ENCODE measurements at places on chromosomes 1 and 21. TPM values are rescaled to one million over a fixed set of nuclear protein-coding genes. Genes with fewer than 3 reads are reported as not detected.

The FAM78B gene
- 16.3 TPM for total RNA-seq

The GSTM2 gene
- 34.4 TPM for total RNA-seq

The KRTAP19-5 gene
- total RNA-seq = not detected

The TAL1 gene
- total RNA-seq = 0.94 TPM

Data from parietal lobe (tissue), 2 donors.